ENCODE measurements at places on chromosomes 16 and 17. TPM values are rescaled to one million over a fixed set of nuclear protein-coding genes. Genes with fewer than 3 reads are reported as not detected.

HBA2 gene
- total RNA-seq = 38.4 TPM

TNFRSF13B gene
- total RNA-seq = not detected

CAMKK1 gene
- total RNA-seq = 6.7 TPM

NTN1 gene
- total RNA-seq = 140 TPM

ADORA2B gene
- 0.28 TPM for total RNA-seq

All from right cardiac atrium (tissue), 5 donors.